ENCODE measurements at places on chromosomes 2 and 18.
A peak's percentile ranks its signal among the peaks of the same experiment; 100 is the strongest.

DNA sequence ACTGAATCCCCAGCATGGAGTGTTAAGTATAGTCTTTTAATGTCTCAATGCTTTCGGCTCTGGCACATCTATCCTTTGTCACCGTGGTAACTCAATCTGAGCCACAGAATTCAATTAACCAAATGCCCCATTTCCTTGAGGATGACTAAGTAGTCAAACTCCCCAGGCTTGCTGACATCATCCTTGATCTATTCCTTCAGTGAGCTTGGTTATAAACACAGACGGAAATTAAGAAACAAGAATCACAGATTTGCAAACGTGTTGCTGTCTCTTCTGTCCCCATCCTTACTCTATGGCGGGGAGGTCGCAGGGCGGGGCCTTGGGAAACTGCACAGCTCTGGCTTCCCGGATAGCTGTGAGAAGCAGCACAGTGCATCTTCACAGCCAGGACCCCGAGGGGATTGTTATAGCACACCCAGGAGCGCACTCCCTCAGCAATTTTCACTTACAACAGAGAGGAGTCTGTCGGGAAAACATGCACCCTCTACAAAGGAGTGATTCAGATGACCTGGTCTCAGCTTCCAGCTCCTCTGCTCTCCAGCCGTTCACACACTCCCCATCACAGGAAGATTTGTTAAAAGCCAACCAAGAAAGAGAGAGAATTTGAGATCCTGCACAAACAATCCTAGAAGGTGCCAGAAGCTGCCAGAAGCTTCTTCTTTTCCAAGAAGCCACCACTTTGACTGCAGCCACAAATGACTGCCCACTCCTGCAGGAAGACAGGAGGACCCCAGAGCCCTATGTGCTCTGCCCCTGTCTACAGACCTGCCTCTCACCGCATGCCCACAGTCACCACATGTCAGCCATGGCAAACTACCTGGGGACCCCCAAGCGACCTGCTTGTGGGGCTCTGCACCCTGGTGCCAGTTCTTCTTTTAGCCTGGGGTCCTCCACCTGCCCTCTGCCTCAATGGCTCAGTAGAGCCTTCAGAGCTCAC lies 44.9 kb upstream of the YWHAQ start:
- DNase-seq, result no peak

DNA sequence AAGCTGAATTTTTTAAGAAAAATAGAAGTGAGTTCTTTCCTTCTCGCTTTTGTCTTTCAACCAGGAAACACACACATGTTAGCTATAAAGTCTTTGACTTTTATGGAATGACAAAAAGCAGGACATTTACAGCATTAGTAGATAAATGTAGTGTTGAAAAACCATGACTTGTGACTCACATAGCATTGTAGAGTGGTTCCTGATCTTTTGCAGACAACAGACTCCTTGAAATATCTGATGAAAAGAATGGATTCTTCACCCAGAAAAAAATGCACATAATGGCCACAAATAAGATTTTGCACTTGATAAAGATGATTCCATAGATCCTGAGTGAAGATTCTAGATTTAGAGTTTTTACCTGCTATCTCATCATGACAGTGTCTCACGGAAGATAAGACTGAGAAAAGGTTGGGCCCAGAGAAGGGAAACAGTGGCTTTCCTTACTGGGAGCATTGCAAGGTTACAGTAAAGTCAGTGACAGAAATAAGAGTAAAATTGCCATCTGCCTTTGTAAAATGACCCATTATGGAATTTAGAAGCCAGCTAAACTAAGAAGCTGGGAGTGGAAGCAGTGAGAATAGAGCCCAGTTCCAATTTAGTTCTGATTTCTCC lies 14.0 kb downstream of the SMARCAL1 start:
- DNase-seq, result no peak

- DNase-seq, result no peak
Observed at GRCh38 chr18:73752965-73753364, 394.7 kb downstream of the FBXO15 start.

GRCh38 chr2:227117027-227117426 lies 47.0 kb downstream of the COL4A4 start:
- DNase-seq, result no peak

GRCh38 chr2:45943219-45944044 lies 292.0 kb downstream of the PRKCE start:
- no peak for DNase-seq

DNA sequence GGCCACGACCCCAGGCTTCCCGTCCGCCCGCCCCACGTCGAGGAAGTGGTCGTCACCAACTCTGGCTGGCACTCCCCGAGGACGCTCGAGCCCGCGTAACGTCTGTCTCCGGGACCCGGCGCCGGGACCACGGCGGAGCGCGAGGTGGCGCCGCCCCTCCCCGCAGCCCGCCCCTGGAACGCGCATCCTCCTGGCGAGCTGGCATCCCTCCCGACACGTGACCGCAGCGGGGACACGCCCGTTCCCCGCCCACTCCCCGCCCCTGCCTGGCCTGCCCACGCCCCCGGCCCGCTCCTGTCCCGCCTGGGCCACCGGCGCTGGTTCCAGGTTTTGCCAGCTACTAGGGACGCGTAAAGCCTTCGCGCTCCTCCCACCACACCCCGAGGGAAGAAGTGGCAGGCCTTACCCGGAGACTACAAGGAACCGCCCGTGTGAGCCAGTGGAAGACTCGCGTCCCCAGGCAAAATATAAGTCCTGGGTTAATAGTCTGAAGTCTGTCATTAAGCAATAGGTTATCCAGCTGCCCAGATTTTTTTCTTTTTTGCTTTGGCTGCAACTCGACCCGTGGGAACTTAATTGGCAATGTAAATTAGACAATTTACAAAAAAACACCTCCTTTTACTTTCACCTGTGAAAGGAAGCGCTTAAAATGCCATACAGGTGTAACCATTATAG lies at the start of gene OSBPL1A:
Gene OSBPL1A (minus strand): TSS at position 131 of the 675 bp plus-strand sequence. CDS start 20,291 bp downstream, outside the sequence.
- DNase-seq, result peak; percentile 76

- DNase-seq, result no peak
Observed at GRCh38 chr2:88054782-88055370, 707 bp downstream of the KRCC1 start.

DNA sequence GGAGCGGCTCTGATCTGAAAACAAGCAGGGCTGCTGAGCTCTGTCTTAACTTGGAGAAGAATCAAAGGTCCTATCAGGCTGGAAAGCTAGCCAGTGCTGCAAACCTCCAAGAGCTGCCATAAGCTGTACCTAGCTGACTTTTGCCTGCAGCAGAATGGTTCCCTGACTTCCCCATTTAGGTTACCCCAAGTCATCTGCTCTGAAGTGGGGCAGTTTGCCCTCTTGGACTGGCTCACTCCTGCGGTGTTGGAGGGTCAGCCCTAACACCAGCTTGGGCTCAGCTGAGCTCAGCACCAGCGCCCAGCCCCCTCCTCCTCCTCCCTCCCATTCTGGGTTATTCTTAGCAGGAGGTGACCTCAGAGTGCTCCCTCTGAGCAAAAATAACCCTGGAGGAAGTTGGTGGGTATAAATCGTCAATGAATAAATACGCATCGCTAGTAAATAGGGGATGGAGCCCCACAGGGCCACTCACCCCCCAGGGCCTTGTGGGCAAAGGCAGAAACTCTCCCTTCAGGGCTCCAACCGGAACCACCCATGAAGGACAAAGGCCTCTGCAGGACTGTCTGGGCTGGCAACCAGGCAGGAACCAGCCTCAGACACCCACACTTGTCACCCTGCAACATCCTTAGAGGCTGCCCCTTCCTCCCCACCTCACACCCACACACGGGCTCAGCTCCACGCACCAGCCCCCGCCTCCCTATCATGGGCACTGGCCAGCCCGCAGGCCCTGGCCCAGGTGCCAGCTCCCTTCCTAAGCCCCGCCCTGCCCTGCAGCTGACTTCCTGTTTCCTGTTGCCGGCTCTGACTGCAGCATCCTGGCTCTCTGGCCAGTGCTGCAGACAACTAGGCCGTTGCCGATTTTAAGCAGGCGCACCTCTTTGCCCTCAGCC lies 46.9 kb downstream of the DNMT3A start:
- DNase-seq, result peak; percentile 64

DNA sequence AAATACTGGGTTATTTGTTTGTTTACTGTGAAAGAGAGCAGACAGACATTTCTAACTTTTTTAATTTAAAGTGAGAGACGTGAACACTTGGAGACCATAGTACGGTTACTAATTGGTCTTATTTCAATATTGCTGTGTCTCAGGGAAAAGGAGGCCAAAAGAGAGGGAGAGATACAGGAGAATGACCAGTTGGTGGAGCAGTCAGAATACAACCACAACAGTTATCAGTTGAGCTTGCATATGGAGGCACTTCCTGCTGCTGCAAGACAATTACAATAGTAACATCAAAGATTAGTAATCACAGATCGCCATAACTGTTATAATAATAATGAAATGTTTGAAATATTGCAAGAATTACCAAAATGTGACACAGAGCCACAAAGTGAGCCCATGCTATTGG lies 58.2 kb downstream of the TWSG1 start:
- DNase-seq, result no peak

- no peak for DNase-seq
Observed at GRCh38 chr2:67904566-67904965, 158.2 kb downstream of the C1D start.

- no peak for DNase-seq
Observed at GRCh38 chr2:177143444-177143843, 69.2 kb upstream of the HNRNPA3 start.

GRCh38 chr2:854460-854859 lies 96.2 kb upstream of the SNTG2 start:
- no peak for DNase-seq

DNA sequence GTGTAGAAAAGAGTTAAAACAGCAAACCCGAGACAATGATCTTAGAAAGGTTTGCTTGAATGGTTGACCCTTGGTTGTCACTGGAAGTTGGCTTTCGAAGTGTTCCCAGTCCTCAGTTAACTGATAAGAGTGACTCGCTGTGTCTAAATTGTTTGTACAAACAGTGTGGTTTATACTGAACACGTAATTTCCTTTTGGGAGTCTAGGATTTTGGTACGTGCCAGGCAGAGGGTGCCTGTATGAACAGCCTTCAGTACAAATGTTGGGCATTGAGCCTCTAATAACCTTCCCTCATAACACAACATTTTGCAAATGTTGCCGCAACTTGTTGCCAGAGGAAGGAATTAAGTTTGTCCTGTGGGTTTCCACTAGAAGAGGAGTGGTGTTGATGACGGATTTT lies 95.8 kb upstream of the DPP10 start:
- DNase-seq, result no peak

DNA sequence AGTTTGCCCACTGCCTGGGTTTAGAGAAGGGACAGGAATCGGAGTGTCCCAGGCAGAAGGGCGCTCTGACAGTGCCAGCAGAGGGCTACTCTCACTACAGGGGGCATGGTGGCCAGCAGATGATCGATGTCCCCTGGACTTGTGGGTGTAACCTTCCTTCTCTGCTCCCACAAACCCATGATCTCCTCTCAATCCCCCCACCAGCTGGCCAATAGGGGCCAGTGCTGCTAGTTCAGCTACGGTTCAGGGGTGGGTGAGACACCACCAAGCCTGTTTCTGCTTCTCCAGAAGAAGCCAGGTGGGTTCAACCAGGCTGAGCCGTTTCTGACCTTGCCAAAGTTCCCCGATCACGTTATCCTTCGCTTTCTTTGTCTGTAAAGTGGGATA lies 1.3 kb downstream of the NPPC start:
- DNase-seq, result no peak

- no peak for DNase-seq
Observed at GRCh38 chr2:15645300-15645699, 53.6 kb downstream of the DDX1 start.

DNA sequence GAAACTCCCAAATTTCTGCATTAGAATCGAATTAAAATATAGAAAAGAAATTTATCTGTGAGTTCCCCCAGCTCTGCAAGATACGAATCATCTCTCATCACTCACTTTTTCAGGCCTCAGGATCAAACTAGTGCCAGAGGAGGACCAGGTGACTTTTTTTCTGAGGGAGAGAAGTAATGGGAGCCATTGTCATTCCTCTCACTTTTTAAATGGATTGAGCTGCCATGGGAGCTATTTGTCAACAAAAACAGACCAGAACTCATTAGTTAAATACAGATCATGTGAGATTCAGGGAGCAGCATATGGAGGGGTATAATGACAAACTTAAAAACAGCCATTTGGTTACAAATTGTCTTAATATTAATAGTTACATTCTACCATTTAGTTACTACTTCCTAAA lies 594.4 kb downstream of the DPP10 start:
- DNase-seq, result no peak

DNA sequence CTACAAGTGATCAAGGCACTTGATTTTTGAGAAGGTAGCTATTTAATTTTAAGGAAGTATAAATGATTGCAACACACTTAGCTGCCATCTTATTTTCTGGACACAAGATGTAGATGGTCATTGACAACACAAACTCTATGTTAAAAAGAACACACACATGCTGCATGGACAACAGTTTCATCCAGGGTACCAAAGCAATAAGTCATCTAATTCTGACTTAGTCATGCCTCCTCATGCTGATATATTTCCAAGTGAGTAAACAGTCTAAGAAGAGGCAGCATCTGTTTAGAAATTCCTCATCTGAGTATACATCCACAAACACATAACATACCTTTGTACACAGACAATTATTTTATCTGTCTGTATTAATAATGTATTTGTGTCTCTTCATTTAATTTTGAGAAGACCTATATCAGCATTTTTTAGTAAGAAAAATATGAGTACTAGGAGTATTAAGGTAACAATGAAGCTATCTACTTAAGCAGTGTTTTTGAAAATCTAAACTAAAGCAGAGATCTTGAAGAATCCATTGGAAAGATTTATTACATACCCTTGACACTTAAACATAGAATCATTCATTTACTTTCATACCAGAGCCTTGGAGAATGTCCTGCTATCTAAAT lies 84.9 kb downstream of the SCN1A start:
- no peak for DNase-seq

- DNase-seq, result no peak
Observed at GRCh38 chr2:217650229-217650628, 352.6 kb downstream of the TNS1 start.

Measured in activated CD4-positive, alpha-beta T cell treated with anti-CD3 and anti-CD28 coated beads, Interleukin-2, amount 50 U/mL, for 1 hour (primary cell).